Cardiac septum (tissue), 1 donor: ENCODE measurements at places on chromosomes 16 and 17. TPM values are rescaled to one million over a fixed set of nuclear protein-coding genes. Genes with fewer than 3 reads are reported as not detected.

DNA sequence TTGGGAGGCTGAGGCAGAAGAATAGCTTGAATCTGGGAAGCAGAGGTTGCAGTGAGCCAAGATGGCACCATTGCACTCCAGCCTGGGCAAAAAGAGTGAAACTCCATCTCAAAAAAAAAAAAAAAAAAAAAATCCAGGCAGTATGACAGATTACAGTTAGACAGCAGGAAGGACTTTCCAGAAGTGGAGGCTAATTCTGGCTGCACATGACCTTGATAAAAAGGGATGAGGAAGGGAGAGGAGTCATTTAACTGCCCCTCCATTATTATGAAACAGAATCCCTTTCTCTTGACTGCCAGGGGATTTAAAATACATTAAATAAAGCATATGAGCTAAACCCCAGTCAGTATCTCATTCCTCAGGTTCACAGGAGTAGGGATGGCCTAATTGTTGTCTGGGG, 1.8 kb upstream of the ARHGAP23 start:
- no peak for DNase-seq

DNA sequence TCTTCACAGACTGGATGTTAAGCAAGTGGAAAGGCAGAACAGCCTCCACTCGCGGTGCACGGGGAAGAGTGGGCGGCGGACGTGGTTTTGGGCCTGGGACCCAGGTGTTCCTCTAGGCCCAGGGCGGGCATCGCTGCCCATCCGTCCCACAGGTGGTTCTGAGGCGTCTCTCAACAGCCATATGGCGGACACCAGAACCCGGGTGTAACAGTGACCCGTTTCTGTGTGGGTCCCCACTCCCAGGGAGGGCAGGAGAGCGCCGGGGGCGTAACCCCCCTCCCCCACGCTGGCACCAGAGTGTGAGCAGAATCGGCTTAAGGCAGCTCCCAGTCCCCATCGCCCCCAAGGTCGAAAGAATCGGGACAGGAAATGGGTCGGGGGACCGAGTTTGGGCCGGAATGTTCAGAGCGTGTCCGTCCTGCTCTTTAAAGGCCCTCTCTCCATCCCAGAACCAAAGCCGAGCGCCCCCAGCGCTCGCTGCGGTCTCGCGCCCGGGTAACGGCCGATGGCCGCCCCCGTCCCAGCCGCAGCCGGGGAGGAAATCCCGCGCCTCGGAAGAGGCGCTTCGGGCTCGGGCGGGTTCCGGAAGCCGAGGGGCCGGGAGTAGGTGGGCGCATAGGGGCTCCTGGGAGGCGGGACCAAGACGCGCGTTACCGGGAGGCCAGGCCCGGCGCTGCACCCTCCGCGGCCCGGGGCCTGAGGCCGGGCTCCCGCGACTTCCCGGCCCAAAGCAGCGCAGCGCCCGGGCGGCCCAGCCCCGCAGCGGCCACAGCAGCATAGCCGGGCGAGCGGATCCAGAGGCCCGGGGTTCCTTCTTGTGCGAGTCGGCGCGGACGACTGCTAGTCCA, at the start of gene TK2:
Gene TK2, minus strand, starts transcription at position 839 of the 848 bp plus-strand sequence. Its CDS starts 61 bp downstream, at position 778.
- peak; percentile 88 for DNase-seq

DNA sequence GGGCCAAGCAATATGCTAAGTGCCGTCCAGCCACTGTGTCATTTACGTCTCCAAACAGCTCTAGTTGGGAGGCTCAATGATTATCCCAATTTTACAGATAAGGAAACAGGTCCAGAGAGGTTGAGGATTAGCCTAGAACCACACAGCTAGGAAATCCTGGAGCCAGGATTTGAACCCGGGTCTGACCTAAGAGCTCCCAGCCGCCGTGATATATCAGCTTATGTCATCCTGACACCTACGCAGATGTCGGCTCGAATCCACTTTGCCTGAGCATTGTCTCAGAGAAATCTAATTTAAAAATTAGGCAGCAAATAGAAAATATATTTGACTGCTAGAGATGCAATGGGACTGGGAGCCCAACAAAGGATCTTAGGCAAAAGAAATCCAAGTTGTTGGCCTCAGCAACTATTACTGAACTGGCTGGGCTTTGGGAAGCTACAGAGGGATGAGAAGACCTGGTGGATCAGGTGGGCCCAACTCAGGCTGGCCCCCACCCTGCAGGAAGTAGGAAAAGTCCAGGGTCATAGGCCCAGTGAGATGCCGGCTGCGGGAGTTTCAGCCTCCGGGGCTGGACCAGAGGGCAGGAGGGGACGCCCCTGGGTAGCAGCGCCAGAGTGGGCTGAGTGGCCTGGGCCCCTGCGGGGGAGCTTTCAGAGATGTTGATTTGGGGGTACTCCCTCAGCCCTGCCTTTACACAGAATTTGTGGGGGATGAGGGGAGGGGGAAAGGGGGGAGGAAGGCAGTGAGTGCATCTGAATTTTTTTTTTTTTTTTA, 35.1 kb upstream of the IL21R start:
- no peak for DNase-seq

DNA sequence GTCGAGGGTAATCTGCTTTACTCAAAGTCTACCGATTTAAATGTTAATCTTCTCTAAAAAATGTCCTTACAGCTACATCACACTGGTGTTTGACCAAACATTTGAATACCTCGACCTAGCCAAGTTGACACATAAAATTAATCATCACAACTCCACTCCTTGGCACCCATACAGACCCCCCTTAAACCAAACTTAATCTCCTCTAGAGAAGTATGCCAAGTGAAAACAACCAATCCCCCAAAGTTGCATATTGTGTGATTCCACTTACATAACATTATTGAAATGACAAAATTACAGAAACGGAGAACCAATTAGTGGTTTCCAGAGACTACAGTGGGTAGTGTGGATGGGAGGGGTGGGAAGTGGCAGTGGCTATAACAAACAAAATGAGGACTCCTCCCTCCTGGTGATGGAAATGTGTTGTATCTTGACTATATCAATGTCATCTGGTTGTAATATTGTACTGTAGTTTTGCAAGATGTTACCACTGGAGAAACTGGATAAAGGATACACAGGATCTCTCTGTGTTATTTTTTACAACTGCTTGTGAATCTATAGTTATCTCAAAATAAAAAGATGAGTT, 39.4 kb downstream of the CAPNS2 start:
- DNase-seq: no peak

- DNase-seq: no peak
Measured at GRCh38 chr16:53282975-53283946, 151.0 kb upstream of the RBL2 start.

DNA sequence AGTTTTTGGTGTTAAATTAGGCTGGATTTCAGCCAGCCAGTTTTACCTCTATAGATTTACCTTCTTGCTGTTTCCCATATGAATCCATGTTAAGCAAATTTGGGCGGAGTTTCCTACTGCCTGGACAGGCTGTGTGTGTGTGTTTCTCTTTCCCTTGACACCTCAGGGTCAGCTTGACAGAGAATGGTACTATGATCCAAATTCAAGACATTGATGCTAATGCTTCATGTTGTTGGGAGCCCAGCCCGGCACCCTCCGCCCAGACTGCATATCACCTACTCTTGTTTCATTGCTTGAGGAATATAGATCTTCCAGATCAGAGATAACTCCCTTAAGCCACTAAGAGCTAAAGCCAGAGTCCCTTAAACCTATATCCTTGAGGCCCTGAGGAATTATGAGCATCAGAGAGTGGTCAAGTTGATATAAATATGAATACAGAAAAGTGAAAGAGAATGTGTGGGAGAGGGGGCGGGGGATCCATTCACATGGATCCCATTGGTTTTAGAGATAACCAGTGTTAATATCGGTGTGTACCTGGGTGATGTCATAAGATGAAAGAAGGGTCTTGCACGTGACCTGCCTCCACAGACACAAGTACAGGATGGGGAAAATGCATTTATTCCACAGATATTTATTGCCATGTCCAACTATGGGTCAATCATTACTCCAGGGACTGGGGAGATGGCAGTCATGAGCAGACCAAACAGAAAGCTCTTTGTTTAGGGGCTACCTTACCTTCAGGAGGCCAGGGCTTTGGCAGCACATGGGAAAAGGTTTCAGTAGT, 69.7 kb downstream of the WIPI1 start:
- no peak for DNase-seq

The KRT16 gene
- total RNA-seq: not detected

DNA sequence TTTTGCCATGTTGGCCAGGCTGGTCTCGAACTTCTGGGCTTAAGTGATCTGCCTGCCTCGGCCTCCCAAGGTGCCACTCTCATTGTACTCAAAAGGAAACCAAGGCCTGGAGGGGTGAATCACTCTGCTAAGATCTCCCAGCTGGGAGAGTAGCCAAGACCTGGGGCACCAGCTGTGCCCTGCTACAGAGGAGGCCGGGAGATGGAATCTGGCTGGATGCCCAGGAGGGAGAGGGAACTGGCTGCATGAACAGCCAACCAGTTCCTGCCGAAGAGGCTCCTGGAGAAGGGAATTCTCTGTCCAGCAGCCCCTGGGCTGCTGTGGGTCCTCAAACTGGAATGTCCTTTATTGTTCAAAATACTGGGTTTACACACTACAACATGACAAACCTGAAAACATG, 238.7 kb upstream of the CIBAR2 start:
- DNase-seq: peak; percentile 93

- DNase-seq: no peak
Measured at GRCh38 chr16:85447693-85448313, 165.3 kb upstream of the GSE1 start.

The KRTAP4-6 gene
- not detected for total RNA-seq

DNA sequence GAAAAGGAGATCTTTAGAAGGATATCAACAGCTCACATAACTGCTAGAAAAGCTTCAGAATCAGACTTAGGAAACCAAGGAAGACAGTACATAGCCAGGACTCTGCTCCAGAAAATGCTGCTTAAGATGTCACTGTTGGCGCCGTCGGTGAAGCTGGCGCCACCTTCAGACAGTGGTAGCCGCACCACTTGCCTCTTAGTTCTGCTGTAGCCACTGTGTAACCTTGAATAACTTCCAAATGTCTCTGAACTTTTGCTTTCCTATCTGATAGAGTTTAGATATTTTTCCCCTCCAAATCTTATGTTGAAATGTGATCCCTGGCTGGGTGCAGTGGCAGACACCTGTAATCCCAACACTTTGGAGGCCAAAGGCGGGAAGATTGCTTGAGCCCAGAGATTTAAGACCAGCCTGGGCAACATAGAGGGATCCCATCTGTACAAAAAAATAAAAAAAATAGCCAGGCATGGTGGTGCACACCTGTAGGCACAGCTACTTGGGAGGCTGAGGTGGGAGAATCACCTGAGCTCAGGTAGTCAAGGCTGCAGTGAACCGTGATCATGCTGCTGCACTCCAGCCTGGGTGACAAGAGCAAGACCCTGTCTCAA, 6.3 kb upstream of the USP31 start:
- no peak for DNase-seq

DNA sequence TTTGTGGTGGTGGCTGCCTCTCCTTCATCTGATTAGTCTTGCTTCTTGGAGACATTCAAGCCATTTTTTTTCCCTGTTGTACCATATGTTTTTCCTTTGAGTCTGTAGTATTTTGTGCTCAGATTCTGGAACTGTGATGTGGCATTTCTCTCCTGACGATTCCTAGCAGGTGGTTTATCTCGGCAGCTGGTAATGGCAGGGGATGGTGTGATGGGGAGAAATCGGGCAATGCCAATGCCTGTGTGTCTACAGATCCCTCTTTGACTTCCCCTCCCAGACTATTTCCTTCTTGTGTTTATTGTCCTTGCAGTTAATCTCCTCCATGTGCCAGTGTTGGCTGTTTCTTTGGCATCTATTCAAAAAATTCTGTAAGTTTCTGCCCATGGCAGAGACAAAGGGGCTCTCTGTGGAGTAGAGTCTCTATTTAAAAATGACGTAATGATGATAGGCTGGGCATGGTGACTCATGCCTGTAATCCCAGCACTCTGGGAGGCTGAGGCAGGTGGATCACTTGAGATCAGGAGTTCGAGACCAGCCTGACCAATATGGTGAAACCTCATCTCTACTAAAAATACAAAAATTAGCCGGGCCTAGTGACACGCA, 90.2 kb upstream of the ERCC4 start:
- no peak for DNase-seq

The CCL17 gene
- total RNA-seq: not detected

DNA sequence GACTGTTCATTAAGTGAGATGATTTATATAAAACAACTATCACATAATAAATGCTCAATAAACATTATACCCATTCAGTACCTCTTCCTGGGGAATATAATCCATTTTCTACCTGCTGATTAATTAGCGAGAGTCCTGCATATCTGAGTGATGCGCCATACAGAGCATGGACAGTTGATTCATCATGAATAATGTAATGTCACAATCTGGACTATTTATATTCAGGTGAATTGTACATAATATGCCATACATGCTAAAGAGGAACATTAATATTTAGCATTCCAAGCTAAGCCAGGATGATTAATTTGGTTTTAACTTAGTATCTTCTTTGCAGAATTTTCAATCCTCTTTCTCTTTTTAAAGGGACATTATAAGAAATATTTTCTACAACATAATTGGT, 362.0 kb upstream of the XYLT1 start:
- DNase-seq: no peak

The TM4SF5 gene
- not detected for total RNA-seq

DNA sequence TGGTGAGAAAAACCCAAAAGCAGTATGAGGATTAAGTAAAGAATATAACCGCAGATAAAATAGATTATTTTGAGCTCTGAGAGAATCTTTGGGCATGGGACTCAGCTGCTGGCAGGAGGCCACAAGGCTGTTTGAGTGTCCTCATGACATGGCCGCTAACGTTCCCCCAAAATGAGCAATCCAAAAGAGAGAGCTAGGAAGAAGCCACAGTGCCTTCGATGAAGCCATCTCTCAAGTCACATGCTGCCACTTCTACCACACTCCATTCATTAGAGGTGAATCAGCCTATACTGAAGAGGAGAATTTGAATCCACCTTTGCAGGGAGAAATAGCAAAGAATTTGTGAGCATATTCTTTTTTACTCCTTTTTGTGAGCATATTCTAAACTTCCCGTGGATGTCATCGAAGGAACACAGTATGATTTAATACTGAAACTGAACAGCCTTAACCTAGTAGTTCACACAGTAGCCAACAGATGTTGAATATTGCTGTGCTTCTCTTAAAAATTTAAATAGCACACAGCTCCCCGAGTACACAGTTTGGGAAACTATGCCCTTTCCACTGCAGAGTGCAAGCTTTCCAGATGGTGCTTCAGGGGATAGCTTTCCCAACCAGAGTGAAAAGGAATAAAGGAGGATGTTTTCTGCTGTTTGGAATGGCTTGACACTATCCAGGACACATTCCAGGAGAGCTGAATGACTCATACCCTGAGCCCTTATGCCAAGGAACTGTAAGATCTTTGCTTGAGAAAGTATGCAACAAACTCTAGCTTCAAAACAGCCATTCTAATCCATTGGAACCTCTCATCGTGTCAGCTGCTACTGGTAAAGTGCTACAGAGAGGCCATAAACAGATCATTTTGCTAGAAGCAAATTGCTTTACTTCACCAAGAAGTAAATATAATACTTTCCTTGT, 33.9 kb downstream of the ANKFY1 start:
- no peak for DNase-seq

The CASKIN1 gene
- 1.2 TPM for total RNA-seq

- no peak for DNase-seq
Measured at GRCh38 chr17:39183720-39184119, 13.7 kb downstream of the CACNB1 start.

DNA sequence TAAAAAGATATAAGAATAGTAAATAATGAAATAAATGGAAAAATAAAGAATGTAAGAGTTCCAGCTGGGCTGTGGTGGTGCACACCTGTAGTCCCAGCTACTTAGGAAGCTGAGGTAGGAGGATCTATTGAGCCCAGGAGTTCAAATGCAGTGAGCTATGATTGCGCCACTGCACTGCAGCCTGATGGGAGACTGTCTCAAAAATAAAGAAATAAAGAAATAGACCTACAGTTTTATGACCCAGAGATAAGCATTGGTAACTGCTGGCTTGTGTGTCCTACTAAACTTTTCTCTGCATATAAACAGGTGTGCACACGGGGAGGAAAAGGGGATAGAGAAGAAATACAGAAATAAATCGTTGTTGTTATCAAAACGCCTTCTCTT, 7.8 kb upstream of the PDP2 start:
- DNase-seq: no peak

The MYH2 gene
- total RNA-seq: 0.22 TPM
